ENCODE measurements at places on chromosomes 3 and 15.

DNA sequence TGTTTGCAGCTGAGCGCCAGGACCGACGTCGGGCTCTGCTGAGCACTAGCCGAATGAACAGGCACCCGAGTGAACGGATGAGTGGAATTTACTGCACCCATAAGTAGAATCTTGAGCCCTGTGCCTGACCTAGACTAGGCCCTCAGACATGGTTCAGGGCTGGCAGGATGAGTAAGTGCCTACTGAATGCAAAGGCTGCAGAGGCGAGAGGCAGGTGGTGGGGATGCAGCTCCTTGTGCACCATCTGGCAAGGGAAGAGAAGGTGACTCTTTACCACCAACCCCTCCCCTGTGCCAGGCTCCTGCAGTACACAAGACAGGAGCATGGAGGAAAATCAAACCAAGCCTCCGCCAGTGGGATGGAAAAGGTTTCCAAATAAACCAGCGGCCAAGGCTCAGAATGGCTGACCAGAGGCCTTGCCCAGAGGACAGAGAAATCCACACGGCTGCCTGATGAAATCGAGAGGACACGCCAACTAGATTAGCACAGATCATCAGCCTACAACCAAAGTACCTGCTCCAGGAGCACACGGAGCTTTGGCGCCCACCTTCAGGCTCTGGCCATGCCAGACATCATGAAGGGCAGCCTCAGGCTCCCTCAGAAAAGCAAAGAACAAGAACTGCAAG lies 141.7 kb upstream of the IQSEC1 start:
- DNase-seq = no peak

DNA sequence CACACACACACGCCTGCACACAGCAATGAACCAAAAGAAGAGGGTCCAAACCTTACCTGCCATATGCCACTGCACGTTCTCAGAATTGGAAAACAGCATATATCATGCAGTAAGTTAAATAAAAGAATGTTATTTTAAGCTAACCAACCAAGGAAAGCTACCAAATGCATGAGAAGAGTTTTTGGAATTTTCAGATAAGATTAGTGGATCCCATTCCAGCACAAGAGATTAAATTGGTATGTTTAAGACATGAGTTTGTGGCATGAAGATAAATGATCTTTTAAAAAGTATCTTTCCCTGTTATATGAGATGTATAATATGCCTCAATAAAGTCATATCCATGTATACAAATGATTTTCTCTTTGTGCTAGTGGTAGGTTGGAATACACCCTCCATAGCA lies 811.4 kb downstream of the NR2F2 start:
- no peak for DNase-seq

- DNase-seq = no peak
These were observed 413 bp downstream of the NUSAP1 start for GRCh38 chr15:41333026-41333562.

DNA sequence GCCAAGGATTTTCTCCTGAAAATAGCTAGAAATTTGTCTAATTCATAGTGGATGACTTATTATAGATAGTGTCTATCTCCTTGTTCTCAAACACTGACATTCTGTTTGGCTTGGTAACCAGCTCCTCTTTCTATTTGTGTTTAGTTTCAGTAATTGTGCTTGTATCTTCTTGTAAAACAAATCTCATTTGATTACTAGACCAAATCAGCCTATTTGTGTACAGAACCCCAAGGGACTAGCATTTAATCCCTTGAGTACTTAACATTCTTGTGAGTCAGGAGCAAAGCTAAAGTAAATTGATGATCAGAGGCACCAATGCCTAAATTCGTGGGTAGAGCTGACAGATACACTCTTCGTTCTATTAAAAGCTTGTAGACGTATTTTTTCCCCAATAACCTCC lies 306.5 kb upstream of the SLITRK3 start:
- DNase-seq = no peak

- no peak for DNase-seq
These were observed 175.3 kb upstream of the HES1 start for GRCh38 chr3:193960487-193961274.

DNA sequence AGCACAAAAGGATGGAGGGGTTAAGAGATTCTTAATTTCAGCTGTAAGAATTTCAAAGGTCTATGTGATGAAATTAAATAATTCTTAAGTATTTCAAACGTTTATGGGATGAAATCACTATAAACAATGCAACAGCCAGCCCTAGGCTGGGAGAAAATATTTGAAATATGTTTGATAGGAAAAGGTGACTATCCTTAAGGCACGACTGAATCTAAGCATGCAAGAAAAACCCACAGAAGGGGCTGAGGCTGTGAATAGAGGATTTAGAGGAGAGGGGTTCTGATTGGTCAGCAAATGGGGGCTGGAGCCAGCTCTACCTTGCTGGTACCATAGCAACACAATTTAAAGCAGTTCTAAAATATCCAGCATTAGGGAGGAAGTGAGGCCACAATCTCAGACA lies 220.8 kb upstream of the ATP10A start:
- DNase-seq = no peak

DNA sequence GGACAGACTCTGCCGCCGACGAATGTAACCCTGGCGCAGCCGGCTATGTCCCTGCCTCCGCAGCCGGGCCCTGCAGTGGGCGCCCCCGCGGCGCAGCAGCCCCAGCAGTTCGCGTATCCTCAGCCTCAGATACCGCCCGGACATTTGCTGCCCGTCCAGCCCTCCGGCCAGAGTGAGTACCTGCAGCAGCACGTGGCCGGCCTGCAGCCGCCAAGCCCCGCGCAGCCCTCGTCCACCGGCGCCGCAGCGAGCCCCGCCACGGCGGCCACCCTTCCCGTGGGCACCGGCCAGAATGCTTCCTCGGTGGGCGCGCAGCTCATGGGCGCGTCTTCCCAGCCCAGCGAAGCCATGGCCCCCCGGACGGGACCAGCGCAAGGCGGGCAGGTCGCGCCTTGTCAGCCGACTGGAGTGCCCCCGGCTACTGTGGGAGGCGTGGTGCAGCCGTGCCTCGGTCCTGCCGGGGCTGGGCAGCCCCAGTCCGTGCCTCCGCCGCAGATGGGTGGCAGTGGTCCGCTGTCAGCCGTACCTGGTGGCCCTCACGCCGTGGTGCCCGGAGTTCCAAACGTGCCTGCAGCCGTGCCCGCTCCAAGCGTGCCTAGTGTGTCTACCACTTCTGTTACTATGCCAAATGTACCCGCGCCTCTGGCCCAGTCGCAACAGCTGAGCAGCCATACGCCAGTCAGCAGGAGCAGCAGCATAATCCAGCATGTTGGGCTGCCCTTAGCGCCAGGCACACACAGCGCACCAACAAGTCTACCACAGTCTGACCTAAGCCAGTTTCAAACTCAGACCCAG lies 2.4 kb downstream of the TSC22D2 start:
- peak; percentile 67 for DNase-seq

GRCh38 chr3:149247008-149247710 lies 25.5 kb upstream of the CP start:
- no peak for DNase-seq

- DNase-seq = no peak
These were observed 25.7 kb downstream of the FSIP1 start for GRCh38 chr15:39756806-39757522.

DNA sequence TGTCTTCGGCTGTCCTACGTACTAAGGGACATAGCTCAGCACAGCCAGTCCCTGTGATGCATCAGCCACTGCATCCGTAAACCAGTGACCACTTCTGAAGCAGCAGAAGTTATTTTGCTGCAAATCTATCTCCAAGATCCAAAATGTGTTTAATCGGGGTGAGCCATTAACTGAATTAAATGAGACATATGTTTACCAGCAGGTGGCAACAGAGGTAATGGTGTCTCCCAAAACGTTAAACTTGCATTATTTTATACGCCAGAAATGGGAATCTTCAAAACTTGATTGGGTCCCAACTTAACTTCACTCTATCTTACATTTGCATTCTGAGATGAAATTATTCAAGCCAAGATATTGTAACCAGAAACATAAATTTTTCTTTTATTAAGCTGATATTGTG lies 75.3 kb upstream of the BOC start:
- no peak for DNase-seq

DNA sequence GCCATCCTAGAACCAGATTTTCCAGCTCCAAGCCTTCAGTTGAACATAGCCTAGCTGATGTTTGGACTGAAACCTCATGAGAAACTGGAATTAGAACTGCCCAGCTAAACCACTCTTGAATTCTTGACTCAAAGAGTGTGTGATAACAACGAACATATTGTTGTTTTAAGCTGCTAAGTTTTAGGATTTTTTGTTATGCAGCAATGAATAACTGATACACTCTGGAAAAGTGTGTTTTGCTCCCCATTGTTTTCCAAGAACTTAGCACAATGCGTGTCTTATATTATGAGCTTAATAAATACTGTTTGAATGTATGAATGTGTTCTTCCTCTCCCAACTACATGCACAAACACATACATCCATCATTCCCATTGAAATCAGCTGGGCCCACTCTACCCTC lies 379.6 kb downstream of the EDEM1 start:
- DNase-seq = no peak

DNA sequence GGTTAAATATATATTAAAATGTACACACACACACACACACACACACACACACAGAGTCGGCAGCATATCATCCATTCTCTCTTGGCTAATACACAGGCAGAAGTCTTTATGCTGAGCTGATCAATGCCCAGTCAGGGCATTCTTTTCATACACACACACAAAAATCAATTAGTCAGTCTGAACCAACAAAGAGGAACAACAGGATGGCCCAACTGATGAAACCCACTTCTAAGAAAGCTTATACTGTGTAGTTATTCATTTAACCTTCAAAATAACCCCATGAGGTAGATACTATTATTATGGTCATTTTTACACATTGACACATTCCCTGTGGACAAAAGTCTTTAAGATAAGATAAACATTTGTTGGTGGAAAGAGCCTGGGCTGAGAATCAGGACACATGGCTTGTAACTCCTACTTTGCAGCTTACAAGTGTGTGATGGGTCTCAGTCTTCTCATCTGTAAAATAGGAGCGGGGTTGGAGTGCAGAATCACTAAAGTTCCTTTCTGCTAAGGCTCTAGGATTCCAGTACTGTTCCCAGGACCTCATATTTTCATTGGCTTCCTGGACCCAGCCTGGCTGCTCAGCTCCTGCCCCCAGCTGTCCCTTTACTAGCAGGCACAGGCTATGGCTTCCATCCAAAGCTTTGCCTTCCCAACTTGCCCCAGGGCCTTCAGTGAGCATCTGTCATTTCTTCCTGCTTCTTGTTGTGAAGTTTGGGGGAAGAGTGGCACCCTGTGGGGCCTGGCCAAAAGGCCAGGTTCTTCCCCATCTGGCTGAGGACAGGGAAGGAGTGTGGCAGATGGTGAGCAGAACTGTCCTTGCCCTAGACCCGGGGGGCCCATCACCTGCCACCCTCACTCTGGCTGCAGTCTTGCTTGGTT lies 27.2 kb upstream of the GLCE start:
- no peak for DNase-seq

DNA sequence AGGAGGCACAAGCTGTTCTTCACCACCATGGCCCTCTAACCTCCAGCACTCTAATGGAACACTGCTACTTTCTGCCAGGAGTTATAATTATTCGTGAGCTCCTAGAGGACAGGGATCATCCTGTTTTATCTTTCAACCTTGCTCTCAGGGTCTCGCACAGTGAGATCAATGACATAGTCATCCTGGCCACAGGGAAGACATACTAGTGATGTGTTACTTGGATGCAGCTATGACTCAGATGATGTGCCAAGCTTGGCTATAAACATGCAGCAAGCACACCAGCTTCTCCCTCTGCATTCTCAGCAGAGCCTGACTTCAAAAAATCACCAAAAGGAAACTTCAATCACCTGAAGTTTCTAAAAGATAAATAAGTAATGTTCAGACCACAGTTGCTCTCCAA lies 203.8 kb upstream of the HES1 start:
- DNase-seq = no peak

DNA sequence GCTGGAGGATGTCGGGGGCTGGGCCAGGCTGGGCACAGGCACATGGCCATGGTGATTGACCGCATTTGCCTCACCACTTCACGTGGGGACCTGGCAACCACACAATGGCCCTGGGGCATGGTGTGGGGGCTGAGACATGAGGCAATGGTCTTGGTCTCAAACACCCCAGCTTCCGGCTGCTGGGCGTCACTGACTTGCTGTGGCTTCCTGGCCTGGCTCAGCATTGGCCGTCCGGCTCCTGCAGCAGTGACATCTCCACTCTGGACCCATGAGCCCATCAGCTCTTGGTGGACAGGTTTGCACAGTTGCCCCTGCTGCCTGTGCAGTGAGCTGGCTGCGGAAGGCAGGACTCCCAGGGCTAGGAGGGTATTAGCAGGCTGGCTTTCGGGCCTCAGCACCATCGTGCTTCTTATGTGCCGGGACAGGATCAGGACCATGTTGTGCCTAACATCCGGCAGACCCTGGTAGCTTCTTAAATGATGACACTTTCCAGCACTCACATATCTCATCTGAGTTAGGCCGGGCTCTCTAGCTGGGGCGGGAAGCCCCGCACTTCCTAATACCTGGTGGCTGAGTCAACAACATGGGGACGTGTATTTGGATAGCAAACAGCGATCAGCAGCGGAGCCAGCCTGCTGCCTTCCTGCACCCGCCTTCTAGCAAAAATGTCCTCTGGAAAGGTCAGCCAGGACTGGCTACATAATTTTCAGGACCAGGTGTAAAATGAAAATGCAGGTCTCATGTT lies 34.1 kb downstream of the ZNF710 start:
- no peak for DNase-seq

- DNase-seq = no peak
These were observed 49.2 kb downstream of the MRPL3 start for GRCh38 chr3:131453533-131453932.

GRCh38 chr15:55681631-55682030 lies 61.3 kb downstream of the PRTG start:
- no peak for DNase-seq

- no peak for DNase-seq
These were observed 577.6 kb upstream of the MDFIC2 start for GRCh38 chr3:70890020-70890394.

DNA sequence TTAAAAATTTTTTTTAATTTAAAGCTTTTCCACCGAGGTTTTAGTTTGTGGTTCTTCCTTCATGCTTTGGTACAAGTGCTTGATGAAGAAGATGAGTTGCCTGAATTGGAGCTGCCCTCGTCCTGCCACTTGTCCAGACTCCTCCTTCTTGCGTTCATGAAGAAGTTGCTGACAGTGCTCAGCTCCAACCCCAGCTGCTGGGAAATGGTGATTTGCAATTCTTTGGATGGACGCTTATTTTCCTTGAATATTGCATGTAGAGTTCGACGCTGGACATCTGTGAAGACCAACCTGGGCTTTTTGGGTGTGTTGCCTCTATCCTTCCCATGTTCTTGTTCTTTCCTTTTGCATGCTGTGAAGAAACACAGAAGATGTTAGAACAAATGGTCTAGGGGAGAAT lies 32.6 kb downstream of the ONECUT1 start:
- no peak for DNase-seq

DNA sequence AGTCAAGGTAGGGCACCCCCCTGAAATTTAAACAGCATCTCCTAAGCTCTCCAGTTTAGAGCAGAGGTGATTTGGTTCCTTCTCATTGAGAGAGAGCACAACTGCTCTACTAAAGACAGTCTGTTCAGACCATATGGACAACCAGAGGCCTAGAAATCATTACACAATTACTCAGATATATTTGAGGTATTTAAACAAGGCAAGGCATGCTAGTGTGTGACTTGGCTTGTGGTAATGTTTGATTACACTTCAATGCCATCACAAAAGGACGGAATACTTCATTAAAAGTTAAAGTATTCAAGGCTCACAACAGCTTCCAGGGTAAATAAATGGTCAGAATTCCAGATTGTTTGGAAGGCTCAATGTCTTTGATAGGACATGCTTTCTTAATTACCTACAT lies 110.2 kb downstream of the LRTM1 start:
- no peak for DNase-seq

- DNase-seq = no peak
These were observed 97.7 kb upstream of the P2RY1 start for GRCh38 chr3:152737021-152737908.
